NCI-H1694 treated with DMSO at 0.1 percent for 48 hours (cell line): ENCODE measurements at places on chromosomes 7 and 10.

GRCh38 chr10:77673101-77673500 lies 35.5 kb upstream of the KCNMA1 start:
- DNase-seq = no peak

DNA sequence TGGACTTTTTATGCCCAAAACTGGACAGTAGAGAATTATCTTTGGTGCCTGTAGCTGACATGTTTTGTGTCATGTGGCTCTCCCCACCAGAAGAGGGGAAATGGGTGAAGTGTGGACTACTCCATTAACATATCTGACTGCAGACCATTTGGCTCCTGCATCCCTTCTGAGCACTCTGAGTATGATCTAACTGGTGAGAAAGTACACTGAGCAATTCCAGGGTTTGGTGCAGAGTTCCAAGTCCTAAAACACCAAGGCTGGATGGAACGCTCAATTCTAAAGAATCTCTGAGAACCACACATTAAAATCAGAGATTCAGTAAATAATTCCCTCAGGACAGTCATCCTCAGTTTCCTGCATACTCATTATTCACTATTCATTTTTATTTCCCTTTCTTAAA lies 22.8 kb upstream of the OSBPL3 start:
- DNase-seq = no peak

DNA sequence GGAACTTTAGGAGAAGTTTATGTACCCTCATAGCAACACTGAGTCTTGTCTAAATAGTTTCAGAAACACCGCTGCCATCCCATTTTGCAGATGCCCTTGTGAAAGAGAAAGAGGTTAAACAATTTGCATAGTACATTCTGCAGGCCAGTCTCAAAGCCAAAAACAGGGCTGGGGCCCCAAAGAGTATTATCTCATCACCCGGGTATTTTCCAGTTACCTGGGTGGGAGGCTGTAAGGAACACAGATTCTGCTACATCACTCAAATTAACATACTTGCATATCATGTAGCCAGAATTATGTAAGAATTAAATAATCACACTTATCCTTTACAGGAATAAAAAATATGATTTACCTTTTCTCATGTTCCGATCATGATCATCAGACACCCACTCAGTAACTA lies 3.1 kb upstream of the FAM171A1 start:
- no peak for DNase-seq

DNA sequence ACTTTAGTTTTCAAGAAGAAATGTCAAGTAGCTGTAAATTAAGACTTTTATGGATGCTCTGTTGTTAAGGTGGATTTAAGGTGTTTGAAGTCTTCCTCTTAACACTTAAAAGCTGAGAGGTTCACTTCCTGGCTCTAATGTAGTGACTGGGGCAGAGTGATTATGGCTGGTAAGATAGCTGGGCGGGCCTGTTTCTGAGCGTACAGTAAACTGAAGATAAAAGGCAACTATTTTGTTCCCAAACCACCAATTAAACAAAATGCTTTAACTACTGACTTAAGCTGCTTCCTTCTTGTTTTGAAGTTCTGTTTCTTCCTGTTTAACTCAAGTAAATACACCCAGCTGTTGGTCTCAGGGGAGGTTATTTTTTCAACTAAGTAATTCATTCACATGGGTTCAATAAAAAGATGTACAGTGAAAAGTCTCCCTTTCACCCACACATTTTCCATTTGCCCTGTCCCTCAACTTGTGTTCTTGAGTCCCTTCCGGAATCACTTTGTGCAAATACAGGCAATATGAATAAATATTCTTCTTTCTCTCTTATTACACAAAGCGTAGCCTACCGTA lies 19.3 kb downstream of the VWA2 start:
- DNase-seq = no peak

DNA sequence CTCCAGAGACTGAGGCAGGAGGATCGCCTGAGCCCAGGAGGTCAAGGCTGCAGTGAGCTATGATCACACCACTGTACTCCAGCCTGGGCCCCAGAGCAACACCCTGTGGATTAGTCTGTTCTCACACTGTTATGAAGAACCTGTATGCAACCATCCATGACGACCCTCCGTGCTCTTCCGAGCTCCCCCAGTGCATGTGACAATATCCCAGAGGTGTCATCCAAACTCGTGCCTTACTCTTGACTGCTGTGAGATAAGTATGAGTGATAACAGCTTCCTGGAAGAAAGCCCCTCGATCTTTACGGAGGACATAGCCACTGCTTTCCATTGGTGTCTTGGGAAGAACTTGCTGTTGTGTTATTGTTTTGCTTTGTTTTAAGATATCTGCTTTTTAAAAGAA lies 591.9 kb downstream of the GALNT17 start:
- DNase-seq = no peak

- no peak for DNase-seq
Observed at GRCh38 chr10:71399946-71400345, 3.2 kb downstream of the CDH23 start.

- no peak for DNase-seq
Observed at GRCh38 chr10:12428447-12429135, 79.2 kb downstream of the CAMK1D start.

- DNase-seq = no peak
Observed at GRCh38 chr10:90642136-90642535, 215.7 kb downstream of the HTR7 start.

GRCh38 chr10:62384057-62384446 lies 9.9 kb downstream of the ZNF365 start:
- DNase-seq = no peak

GRCh38 chr7:25207887-25208286 lies 20.4 kb downstream of the NPVF start:
- DNase-seq = no peak

DNA sequence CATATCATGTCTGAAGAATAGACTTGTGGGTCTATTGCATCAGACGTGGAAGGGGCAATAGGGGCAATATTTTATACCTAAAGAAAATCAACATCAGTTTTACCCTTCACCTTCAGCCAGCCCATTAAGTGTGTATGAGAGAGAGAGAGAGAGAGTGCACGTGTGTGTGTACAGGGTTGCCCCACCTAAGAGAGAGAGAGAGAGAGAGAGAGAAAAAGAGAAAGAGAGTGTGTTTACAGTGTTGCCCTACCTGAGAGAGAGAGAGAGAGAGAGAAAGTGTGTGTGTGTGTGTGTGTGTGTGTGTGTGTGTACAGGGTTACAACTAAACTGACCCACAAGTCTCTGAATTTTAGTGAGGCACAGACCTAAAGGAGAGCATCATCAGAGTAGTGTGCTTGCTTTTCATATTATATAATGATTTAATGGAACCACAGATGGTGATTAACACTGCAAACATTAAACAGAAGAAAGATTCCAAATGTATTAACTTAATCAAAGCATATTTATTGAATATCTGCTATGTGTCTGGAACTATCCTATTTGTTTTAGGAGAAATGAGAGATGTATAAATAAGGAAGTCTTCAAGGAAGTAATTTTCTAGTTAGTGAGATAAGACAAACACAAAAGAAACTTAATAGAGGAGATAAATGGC lies 66.8 kb downstream of the CD36 start:
- DNase-seq = no peak
